Pancreas (tissue), 10 donors: ENCODE measurements at places on chromosomes 7 and 10.

DNA sequence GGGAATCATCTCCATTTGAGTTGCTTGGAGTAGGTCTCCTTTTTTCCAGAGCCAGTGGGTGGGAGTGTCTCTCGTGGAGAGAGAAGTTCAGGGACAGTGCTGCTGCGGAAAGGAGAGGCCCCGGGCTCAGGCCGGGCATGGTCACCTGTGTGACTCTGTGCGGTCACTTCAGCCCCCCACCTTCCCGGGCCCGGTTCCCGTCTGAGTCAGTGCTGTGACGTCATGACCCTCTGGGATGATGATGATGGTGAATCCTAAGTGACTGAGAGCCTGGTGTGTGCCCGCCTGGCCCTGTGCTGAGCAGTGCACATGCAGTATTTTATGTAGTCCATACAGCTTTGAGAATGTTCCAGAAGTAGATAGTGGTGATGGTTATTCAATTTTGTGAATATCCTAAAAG, 32.6 kb upstream of the AP5Z1 start:
- no peak for DNase-seq

- no peak for DNase-seq
These were observed 321.8 kb downstream of the PLXNA4 start for GRCh38 chr7:132254455-132254854.

GRCh38 chr7:133290676-133291333, 37.9 kb downstream of the EXOC4 start:
- no peak for DNase-seq

DNA sequence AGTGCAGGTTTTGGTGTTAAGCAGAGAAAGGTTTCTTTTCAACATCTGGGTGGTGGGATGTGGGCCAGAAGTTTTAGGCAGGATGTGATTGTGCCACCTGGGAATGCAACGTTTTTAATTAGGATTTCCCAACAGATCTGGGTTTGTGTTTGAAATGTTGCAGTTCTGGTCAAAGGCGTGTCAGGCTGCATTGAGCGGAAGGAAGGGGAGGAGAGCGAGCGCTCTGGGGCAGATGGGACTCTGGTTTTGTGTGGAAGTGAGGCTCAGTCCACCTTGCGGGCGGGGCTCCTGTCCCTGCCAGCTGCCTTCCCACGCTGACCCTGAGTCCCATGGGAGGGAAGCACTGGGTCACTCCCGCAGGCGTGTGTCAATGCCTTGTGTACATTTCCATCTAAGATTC, 767.7 kb downstream of the KCNMA1 start:
- no peak for DNase-seq

DNA sequence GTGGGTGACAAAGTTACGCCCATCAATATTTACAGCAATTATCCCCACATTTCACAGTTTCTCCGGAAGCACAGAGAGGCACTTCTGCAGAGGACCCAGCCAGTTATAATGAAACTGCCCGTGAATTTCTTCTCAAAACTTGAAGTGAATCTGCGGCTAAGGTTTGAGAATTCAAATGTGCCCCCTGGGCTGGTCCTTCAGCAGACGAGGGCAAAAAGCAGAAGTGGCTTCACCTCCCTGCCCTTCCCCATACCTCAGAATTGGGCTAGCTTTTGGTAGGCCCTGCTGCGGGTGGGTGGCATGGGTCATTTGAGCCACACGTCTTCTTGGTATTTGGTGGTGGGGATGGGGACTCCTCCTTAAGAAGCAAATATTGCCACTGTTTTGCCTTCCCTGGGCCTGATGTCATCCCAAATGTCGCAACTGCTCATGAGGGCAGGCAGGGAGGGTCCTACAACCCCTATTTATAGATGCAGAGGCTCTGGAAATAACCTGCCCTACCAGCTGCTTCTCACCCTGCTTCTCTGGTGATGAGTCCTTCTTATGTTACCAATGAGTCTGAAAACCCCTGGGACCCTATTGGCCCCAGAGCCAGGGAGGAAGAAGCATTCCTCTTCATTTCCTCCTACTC, 16.6 kb upstream of the WDFY4 start:
- DNase-seq = no peak

- no peak for DNase-seq
These were observed 22.2 kb upstream of the CCL24 start for GRCh38 chr7:75835688-75836285.

GRCh38 chr7:109939207-109939606, 1151.7 kb upstream of the LRRN3 start:
- no peak for DNase-seq

GRCh38 chr10:103542764-103543616, 49.5 kb downstream of the NEURL1 start:
- peak; percentile 40 for DNase-seq

GRCh38 chr7:98420966-98421612, 20.2 kb upstream of the BAIAP2L1 start:
- DNase-seq = peak; percentile 76

GRCh38 chr7:84953234-84953633, 233.6 kb downstream of the SEMA3D start:
- no peak for DNase-seq

GRCh38 chr10:51918884-51919325, 219.5 kb upstream of the CSTF2T start:
- DNase-seq = no peak

- no peak for DNase-seq
These were observed 214.2 kb downstream of the ZNF248 start for GRCh38 chr10:37643187-37643586.

- DNase-seq = no peak
These were observed 96.8 kb downstream of the INPP5A start for GRCh38 chr10:132634241-132634946.

- DNase-seq = no peak
These were observed 286.4 kb downstream of the PRPF18 start for GRCh38 chr10:13873196-13873595.

DNA sequence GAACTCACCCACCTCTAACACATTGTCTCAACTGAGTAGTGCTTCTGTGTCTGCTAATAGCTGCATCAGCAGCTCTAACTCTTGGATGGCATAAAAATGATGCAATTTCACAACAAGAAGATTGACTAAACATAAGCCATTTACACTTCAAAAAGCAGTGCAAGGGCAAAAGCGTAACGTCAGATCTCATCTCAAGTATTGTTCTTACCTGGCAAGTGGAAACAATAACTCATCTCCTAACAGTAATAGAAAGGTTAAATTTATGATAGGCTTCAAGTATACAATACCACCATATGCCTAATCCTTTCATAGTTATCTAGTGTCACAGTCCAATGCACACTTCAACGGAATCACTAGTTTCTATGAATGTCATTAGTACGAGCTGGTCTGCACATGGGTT, 14.8 kb downstream of the TPK1 start:
- DNase-seq = no peak

GRCh38 chr7:43454936-43455518, 127.9 kb upstream of the STK17A start:
- DNase-seq = no peak
